T-helper 17 cell (primary cell): ENCODE measurements at places on chromosomes 4 and X. TPM values are rescaled to one million over a fixed set of nuclear protein-coding genes. Genes with fewer than 3 reads are reported as not detected.

DNA sequence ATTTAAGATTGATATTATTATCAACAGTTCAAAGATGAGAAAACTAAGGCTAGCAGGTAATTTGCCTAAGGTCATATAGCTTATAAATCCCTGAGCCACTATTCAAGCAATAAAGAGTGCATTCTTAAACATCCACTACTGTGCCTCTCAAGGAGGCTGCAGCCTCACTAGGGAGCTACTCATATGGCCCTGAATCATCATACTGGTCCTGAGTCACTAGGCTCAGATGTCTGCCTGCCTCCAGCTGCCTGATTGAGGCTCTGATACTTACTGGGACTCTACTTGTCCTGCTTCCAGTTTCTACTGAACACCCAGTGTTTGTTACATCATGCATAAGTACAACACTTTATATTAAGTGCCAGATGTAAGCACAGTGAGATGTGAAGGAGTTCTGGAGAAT is 110.7 kb downstream of the AASDH start:
- no peak overlapping the region for H3K4me3 ChIP-seq
- H3K36me3 ChIP-seq = no peaks in the 10 kb centered on the region
- DNase-seq = no peak
- H3K27ac ChIP-seq = no peak overlapping the region
- peaks cover 6% of the 10 kb centered on the region for H3K4me1 ChIP-seq

Gene HTN3
- total RNA-seq = not detected

- H3K27me3 ChIP-seq = no peaks in the 10 kb centered on the region
- peaks cover 2% of the 10 kb centered on the region for H3K36me3 ChIP-seq
- H3K4me3 ChIP-seq = peak overlapping the region; percentile 68
- H3K27ac ChIP-seq = peak overlapping the region; percentile 87
Measured at GRCh38 chrX:39336671-39337311, 535.5 kb downstream of the MID1IP1 start.

Gene LDB2
- not detected for total RNA-seq

Gene MAGEA10
- total RNA-seq = not detected

- peaks cover 32% of the 10 kb centered on the region for H3K4me1 ChIP-seq
- H3K36me3 ChIP-seq = peaks cover 5% of the 10 kb centered on the region
- no peak for DNase-seq
- peak overlapping the region; percentile 70 for H3K4me3 ChIP-seq
Measured at GRCh38 chr4:152643153-152644035, 36.4 kb downstream of the TMEM154 start.

GRCh38 chr4:59630922-59631321 is 1569.2 kb upstream of the ADGRL3 start:
- no peak overlapping the region for H3K4me3 ChIP-seq
- no peak overlapping the region for H3K27ac ChIP-seq
- H3K27me3 ChIP-seq = no peaks in the 10 kb centered on the region
- no peaks in the 10 kb centered on the region for H3K36me3 ChIP-seq
- no peak for DNase-seq

Gene PAK3
- 2.7 TPM for total RNA-seq

DNA sequence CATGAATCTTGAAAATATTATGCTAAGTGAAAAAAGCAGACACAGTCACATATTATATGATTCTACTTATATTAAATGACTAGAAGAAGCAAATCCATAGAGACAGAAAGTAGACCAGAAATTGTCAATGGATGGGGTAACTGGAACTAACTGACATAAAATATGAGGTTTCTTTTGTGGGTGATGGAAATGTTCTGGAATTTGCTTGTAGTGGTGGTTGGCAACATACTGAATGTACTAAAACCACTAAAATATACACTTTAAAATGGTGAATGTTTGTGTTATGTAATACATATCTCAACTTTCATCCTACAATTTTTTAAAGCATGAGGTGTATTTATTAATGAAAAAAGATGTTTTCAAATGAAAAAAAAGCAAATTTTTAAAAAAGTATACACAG is 14.7 kb downstream of the CNOT6L start:
- H3K4me1 ChIP-seq = peaks cover 53% of the 10 kb centered on the region
- H3K27me3 ChIP-seq = no peaks in the 10 kb centered on the region
- H3K4me3 ChIP-seq = no peak overlapping the region
- peaks cover 4% of the 10 kb centered on the region for H3K36me3 ChIP-seq
- no peak for DNase-seq

Gene FAM156B
- total RNA-seq = 10.5 TPM
